Renal cortical epithelial cell (primary cell): ENCODE measurements at places on chromosomes 6 and 20. TPM values are rescaled to one million over a fixed set of nuclear protein-coding genes. Genes with fewer than 3 reads are reported as not detected.
A peak's percentile ranks its signal among the peaks of the same experiment; 100 is the strongest.

POU5F1 gene
- 6.6 and 11.3 TPM in 2 replicates for total RNA-seq

XKR7 gene
- total RNA-seq: 0.10 and 0.17 TPM in 2 replicates

HLA-DPB1 gene
- total RNA-seq: 12.2 and 25.7 TPM in 2 replicates

GRCh38 chr20:20412750-20413149 is 44.8 kb downstream of the INSM1 start:
- DNase-seq: no peak

DNA sequence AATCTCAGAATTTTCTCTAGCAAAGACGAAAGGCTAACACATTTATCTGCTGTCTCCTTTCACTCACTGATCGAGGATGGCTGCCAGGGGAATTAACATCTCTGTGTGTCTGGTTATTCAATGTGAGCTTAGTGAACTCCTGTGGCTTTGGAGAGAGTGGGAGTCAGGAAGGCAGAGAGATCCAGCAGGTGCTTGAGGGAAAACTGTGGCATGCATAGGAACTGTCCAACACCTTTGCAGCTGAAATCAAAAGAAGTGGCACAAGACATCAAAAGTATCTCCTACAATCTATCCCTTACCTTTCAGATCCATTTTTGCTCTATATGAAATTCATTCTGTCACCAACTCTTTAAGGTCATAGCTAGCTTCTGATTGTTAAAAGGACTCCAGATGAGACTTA is 11.8 kb upstream of the FAM184A start:
- peak; percentile 21 for DNase-seq

FERMT1 gene
- total RNA-seq: 6.6 and 16.7 TPM in 2 replicates

DNA sequence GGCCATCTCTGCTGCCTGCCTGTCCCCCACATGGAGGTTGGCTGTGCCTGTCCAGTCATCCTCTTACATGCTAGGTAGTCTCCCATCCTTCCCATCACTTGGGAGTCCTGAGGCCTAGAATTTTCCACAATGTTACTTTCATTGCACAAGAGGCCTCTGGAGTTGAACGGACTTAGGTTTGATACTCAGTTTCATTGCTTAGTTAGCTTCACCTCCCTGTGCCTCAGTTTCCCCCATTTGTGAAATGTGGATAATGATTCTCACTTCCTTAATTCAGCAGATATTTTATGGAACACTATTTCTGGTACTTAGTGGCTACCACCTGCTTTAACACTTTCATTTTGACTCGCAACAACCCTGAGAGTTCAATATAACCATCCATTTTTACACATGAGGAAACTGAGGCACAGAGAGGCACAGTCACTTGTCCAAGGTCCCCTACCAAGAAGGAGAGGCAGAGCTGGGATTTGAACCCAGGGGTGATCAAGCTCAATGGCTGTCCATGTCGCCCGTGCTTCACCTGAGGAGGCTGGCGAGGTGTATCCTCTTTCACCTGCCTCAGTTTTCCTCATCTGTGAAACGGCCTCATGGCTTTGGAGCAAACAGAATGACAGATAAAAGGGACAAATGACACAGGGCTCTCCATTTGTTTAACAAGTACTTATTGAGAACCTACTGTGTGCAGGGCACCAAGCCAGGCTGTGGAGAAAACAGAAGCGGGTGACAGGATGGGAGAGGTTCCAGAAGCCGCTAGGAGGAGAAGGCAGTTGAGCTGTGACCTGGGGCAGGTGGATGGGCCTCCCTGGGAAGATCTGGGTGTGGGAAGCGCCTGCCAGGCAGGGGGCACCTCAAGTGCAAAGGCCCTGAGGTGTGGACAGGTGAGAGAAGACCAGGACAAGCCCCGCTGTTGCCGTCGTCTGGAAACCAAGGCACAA is 154.3 kb upstream of the PTPN1 start:
- DNase-seq: no peak

- DNase-seq: peak; percentile 21
These were observed 744 bp downstream of the RAB23 start for GRCh38 chr6:57221191-57221935.

DNA sequence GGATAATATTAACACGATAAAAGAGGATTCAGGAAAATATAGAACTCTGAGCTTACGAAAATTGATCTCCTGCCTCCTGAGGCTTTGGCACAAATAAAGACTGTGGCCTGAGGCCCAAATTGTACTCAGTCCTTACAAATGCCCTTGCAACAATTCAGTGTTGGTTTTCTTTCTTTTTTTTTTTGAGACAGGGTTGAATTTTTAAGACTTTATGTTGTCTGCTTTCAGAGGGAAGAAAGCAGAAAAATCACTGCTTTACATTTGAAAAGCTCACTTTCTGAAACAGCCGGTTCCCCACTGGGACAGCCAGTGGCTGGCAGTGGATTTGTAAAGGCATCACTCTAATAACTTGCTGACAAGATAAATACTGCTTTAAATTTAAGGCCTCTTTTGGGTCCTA is 290.5 kb downstream of the SLC35F1 start:
- no peak for DNase-seq

SLC25A27 gene
- 2.3 and 15.3 TPM in 2 replicates for total RNA-seq

DNA sequence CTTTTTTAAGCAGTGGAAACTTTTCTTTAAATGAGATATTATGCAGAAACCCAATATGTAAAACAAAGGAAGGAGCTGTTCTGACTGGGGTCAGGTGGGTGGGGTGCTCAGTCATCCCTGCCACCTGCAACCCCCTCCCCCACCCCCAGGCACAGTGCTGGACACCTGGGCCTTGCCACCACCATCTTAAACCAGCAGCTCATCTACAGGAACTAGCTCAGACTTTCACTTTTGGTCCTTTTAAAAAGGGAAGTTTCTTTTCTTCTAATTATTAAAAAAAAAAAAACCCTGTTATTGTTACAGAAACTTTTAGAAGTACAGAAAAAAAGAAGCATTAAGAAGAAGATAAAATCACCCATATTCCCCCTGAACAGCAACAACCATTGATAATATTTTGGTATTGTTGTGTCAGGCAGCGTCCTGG is 37.1 kb downstream of the PPP1R16B start:
- DNase-seq: no peak

DNA sequence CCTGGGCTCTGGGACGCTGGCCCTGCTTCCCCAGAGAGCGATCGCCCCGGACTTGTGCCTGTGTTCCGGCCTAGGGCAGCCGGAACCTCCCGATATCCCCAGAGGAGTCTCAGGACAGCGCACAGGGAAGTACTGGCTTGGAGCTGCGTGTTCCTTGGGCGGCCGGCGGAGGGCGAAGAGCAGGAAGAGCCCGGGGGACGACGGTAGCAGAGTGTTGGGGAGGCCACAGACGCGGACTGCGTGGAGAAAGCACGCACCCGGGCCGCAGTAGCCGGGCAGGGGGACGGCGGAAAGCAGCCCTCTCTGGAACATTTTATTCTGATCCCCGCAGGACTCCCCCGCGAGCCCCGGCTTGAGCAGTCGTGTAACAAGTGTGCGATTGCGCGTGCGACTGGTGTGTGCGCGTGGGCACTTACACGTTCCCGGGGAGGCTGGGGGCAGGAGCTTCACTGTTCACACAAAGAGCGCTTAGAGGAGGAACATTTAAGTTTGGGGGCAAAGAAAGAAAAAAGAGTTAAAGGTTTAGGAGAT is 36.1 kb downstream of the NCR2 start:
- DNase-seq: peak; percentile 5

DNA sequence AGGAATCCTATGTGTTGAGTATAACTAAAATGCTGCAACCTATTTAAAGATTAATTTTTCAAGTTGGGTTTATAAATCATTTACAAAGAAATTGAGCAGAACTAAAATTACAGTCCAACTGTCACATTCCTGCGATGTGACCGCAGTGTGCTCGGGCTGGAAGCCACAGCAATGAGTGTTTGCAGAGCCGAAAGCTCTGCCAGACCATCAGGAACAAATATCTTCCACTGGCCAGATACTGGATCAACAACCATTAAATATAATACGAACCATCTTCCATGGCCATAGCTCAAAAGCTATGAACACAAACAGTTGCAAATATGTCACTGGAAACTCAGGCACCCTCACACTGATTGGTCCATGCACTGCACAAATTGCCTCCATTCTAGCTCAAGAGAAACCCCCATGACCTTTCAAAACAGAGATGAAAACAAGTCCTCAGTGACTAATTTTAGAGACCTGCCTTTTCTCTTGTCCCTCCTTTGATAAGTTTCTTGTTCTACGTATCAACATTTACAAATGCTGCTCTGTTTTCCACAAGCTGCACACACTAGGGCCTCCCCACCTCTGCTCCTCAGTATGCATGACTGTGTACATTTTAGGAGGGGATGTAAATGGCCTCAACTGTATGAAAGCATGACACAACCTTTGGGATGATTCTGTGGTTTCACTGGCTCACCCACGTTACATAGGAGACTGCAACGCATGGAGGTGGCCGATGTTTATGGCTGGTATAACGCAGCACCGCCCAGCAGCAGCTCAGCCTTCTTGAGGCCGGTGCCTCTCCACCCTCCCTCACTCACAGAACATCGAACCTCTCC is 171.7 kb downstream of the WDR27 start:
- DNase-seq: peak; percentile 95

DNA sequence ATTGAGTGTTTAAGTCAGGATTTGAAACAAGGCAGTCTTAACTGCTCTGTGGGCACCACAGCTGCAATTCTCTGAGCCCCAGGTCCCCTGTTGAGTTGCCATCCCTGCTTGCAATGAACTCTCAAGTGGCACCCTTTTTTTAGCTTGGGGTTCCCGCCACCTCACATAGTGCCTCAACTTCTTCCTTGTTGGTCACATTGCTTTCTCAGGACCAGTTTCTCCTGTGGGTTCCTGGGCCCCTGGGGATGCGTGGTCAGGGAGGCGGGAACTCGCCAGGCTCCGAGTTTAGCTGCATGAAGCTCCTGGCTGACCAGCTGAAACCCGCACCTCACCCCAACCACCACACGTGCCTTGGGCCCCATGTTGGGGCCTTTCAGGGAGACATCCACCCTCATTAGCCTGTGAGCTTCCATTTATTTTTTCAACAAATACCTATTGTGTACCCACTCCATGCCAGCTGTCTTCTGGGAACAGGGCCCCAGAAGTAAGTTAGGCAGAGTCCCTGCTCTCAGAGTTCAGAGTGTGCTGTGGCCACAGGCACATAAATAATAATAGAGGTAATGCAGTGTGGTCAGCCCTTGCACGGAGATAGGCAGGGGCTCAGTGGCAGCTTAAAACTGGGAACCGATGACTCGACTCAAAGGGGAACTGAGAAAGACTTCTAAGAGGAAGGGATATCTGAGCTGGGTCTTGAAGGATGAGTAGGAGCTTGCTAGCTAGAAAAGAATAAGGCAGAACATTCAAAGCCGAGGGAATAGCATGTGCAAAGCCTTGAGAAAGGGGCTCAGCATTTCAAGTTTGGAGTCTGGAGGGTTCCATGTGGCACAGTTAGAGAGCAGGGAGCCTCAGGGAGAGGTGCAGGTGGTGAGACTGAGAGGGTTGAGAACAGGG is 33.9 kb upstream of the FAM83D start:
- DNase-seq: no peak

DNA sequence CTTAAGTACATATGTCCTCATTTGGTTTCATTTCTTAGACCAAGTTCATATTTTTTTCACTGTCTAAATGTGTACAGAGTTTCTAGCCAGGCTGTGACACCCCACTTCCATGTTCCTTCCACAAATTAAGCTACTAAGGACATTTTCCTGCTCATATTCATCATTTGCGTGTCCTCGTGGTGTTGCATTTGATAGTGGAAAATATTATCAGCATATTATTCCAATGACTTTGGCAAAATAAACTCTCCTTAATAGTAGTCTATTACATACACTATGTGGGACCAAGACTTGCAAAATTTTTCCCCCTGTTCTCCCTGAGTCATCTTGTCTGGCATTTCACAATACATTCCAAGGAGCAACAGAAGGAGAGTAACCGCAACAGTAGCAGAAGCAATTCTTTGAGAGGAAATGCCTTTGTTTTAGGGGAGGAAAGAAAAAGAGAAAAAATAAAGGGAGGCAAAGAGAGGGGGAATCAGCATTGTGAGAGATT is 599.2 kb downstream of the COL12A1 start:
- DNase-seq: peak; percentile 82

DNA sequence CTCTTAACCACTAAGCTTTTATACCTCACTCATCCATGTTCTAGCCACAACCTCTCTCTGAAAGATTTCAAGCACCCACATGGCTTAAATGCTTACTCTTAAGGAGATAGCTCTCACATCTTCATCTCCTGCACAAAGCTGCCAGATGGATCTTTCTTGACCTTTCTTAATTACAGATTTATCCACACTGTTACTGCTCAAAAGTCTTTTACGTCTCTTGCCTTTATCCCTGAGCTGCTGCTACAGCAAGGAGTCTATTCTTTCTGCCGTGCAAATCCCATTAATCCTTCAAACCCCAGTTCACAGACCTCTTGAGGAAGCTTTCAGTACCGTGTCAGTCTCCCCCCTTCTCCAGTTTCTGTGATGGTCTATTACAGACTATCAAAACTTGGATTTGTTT is 54.6 kb downstream of the B4GALT5 start:
- DNase-seq: no peak

- no peak for DNase-seq
These were observed 39.3 kb upstream of the TRAF3IP2 start for GRCh38 chr6:111644893-111645430.

DNA sequence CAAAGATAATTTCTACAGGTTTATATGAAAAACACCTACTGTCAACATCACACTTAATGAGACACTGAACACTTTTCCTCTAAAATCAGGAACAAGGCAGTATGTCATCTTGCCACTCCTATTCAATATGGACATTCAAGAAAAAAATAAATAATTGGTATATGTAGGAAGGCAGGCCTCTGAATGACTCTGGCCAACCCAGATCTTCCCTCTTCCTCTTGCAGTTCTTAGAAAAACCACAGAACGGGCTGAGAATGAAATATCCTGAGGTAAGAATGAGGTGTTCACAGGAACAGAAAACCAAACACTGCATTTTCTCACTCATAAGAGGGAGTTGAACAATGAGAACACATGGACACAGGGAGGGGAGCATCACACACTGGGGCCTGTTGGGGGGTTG is 1207.2 kb upstream of the CITED2 start:
- DNase-seq: no peak

- no peak for DNase-seq
These were observed 49.9 kb upstream of the TENT5A start for GRCh38 chr6:81802356-81802755.

DNA sequence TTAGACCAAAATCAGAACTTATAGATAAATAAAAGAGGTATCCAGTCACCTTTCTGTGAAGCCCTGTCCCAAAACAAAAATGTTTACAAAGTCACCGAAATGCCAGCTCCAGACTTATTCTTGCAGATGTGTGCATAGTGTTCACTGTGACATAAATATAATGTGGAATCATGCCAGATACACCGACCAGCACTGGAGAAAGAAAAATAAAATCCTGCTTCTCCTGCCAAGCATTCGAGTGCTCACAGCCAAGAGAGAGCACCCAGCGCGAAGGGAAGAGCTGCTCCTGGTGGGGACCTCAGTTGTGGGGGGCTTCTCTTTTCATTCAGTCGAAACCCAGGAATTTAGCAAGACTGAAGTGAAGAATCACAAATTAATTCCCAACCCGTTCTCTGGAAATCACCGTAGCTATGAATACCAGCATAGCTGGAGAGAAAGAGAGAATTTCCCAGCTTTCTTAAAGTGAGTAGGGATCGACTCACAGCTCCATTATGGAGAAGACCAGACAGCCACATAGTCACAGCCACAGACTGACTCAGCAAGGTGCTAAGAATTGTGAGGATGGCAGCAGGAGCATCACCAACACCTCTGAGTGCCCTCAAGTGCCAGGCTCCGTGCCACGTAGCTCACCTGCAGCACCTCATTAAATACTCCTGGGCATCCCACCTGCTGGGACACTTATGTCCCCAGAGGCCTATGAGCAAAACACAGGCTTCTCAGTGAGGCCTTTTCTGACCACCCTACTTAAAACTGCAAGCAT is 33.2 kb downstream of the BFSP1 start:
- DNase-seq: peak; percentile 9

CAP2 gene
- 7.3 and 13.1 TPM in 2 replicates for total RNA-seq
